ENCODE measurements at places on chromosomes 1 and 21.

DNA sequence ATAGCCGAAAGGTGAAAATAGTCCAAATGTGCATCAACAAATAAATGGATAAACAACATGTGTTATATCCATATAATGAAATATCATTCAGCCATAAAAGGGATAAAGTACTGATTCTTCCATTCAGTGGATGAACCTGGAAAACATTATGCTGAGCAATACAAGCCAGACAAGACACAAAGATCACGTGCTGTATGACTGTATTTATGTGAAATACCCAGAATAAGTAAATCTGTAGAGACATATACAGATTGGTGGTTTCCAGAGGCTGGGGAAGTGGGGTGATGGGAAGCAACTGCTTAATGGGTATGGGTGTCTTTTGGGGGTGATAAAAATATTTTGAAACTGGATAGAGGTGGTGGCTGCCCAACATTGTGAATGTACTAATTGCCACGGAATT lies 13.3 kb upstream of the GSTM4 start:
- no peak for DNase-seq

DNA sequence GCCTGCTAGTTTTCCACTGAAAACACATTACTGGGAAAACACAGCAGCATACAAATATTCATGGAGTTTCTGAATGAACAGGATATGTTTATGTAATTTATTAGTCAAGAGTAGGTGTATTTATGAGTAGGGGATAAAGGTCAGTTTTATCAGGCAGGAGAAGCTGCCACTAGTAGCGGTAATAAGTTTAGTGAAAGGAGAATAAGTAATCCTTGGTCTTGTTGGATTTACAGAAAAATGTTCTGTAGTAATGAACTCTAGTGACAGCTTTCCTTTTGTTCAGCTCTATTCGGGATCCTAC lies 1.2 kb downstream of the MAST2 start:
- no peak for DNase-seq

GRCh38 chr1:206766251-206766856 lies 4.2 kb upstream of the IL19 start:
- DNase-seq = peak; percentile 56

DNA sequence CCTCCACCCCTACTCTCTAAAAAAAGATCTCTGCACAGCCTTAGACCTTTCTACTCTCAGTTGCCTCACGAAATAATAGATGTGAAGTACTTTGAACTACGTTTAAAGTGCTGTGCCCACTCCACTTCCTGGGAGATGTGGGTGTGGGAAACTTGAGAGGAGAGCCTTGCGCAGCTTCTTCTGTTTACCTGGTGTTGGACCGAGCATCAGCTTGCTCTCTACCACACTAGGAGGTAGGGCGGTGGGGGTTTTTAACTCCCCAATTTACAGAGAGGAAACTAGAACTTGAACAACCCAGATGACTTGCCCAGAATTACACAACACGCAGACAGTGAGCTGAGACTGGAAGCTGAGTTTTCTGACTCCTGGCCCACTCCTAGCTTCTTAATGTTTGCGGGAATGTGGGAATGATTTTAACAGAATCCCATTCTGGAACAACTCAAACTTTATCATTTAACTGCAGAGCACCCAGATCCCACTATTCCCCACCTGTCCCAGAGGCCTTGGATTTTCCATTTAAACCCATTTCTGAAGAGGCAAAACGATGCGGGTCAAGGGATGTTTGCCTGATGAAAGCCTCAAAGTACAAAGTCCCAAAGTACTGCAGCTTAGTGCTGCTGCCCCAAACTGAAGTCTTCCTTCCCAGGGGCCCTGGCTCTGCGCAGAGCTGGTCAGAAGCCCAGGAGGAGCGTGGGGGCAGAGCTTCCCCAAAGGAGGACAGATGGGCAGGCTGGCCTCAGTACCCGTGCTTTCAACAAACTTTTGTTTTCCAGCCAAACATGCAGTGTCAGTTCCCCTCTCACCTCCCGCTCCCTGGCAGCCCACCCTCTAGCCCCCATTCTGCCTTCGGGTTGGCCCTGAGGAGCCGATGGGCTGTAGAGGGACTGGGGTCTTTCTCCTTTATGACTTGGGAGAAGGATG lies 19.0 kb downstream of the BTG2 start:
- no peak for DNase-seq

DNA sequence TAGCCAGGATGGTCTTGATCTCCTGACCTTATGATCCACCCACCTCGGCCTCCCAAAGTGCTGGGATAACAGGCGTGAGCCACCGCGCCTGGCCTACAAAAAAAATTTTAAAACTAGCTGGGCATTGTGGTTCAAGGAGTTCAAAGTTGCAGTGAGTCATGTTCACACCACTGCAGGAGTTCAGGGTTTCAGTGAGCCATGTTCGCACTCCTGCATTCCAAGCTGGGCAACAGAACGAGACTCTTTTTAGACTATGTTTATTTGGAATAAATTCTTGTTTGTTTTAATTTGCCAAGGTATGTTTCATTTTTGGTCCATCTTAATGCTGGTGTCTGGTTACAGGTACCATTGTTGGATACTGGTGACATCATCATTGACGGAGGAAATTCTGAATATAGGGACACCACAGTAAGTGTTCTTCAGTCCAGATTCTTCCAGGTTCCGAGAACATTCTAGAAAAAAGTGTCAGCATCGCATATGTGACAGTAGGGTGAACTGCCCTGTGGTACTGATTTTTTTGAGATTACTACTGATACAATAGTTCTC lies 3.9 kb downstream of the PGD start:
- no peak for DNase-seq

- no peak for DNase-seq
These were observed 709 bp downstream of the GART start for GRCh38 chr21:33541105-33541711.
